Osteoblast (primary cell): ENCODE measurements at places on chromosomes 1 and 21. TPM values are rescaled to one million over a fixed set of nuclear protein-coding genes. Genes with fewer than 3 reads are reported as not detected.

DNA sequence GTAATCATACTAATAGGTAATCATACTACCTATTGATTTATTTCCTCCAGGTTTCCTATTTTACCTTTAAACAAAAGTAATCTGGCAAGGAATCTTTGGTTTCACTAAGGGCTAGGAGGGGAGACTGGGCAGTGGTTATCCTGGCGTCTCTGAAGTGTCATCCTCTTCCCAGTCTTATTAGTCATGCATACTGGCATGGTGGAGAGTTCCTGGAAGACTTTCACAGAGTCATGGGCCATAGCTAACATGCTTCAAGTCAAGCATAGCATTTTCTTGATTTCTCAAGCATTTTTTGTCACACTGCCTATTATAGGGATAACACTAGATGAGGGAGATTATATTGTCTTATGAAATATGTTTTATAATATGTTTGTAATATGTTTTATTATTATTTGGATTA, 64.0 kb upstream of the ASB17 start:
- DNase-seq: peak; percentile 43

DNA sequence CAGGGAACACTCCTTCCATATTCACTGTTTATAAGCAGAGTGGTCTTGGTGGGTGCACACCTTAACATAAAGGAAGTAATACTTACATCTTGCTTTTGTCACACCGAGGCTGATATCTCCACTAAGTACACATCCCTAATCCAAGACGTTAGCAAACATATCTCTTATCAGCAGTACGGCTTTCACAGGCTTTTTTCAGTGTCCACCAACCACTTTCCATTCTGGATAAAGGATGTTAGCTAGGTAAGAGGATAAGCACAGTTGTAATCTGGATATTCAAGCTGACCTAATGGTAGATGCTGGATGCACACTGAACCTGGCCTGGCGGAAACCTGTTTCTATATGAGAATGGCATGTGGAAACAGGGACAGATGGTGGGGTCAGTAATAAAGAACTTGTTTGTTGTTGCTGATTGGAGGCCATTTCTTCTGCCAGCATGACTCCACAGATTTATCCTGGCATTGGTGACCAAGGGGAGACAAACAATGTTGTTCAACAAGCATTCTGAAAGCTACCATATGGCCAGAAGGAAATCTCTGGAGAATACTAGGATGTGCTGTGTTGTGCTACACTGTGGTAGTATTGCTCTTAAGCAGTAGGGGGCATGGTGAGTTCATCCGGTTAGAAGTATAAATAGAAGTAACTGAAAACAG, 416.4 kb downstream of the PTBP2 start:
- DNase-seq: peak; percentile 65

DNA sequence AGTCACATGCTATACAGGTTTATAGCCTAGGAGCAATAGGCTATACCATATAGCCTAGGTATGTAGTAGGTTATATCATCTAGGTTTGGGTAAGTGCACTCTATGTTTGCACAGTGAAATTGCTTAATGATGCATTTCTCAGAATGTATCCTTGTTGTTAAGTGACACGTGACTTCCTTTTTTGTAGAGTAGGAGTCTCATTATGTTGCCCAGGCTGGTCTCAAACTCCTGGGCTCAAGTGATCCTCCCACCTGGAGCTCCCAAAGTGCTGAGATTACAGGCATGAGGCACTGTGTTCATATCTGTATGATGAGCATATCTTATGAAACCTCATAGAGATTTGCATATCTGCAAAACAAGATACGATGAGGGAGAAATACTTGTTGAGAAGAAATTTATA, 13.8 kb upstream of the ABCB10 start:
- DNase-seq: no peak

GRCh38 chr1:75127916-75128717, 6.1 kb upstream of the LHX8 start:
- peak; percentile 68 for DNase-seq

DNA sequence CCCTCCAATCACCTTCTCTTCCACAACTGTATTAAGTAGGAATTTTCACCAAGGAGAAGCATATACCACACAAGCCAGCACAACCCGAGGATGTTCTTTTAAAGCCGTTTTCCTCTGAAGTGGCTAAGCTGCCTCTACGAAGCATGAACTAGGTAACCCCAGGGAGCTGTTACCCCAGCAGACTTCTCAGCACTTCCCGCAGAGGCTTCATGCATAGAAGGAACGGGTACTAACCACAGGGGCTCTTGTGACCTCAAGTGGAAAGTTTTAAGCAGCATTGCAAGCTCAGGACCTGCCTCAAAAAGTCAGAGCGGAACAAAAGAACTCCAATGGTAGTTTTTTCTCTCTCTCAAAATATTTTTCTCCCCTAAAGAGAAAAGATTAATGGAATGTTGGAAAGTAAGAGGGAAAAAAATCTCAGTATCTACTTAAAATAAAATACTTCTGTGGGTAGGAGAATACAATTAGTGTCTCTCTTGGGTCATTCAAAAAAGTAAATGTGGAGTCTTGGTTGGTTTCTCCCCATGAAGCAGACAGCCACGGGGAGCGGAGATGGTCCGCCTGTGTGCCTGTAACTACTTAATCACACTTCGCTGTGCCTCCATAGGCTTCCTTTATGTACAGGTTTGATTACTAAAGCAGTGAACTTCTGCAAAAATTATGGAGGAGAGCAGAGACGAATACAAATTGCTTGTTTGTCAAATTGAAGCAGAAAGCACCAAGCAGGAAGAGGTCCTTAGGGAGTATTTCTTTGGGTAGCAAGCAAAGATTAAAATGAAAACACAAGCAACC, 40.9 kb downstream of the STX6 start:
- DNase-seq: no peak

DNA sequence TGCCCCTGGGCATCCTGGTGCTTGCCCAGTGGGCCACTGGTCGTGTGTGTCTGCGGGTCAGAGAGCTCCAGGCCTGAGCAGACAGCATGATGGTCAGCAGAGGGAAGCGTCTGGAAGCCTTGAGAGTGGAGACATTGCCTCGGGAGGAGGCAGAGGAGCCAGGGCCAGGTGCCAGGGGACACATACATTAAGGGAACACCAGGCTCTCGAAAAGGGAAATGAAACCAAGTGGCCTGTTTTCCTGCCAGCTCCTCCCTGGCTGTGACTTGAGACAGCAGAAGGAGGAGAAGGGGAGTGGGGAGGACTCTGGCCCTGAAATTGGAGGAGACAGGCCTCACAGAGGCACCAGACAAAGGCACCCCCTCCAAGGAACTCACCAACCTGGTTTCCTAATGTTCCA, 62.4 kb upstream of the LRP8 start:
- no peak for DNase-seq

GRCh38 chr1:77950873-77951272, 28.0 kb downstream of the FUBP1 start:
- no peak for DNase-seq

- DNase-seq: no peak
Measured at GRCh38 chr1:156586892-156587477, 4.6 kb upstream of the NAXE start.

Gene AADACL4
- total RNA-seq: not detected in 2 replicates

DNA sequence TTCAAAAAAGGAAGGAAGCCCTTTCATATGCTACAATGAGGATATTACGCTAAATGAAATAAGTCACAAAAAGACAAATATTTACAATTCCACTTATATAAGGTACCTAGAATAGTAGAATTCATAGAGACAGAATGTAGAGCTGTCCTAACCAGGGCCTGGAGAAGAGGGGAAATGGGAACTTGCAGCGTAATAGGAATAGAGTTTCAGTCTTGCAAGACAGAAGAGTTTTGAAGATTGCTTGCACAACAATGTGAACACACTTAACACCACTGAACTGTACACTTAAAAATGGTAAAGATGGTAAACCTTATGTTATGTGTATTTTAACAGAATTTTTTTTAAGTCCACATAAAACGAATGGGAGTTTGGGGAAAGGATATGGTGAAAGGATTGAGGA, 2.9 kb downstream of the CD1B start:
- DNase-seq: no peak

Gene NPPA
- not detected in 2 replicates for total RNA-seq

GRCh38 chr1:52346653-52347052, 19.4 kb downstream of the CC2D1B start:
- no peak for DNase-seq

- peak; percentile 30 for DNase-seq
Measured at GRCh38 chr1:53629101-53629691, 109.8 kb downstream of the GLIS1 start.

DNA sequence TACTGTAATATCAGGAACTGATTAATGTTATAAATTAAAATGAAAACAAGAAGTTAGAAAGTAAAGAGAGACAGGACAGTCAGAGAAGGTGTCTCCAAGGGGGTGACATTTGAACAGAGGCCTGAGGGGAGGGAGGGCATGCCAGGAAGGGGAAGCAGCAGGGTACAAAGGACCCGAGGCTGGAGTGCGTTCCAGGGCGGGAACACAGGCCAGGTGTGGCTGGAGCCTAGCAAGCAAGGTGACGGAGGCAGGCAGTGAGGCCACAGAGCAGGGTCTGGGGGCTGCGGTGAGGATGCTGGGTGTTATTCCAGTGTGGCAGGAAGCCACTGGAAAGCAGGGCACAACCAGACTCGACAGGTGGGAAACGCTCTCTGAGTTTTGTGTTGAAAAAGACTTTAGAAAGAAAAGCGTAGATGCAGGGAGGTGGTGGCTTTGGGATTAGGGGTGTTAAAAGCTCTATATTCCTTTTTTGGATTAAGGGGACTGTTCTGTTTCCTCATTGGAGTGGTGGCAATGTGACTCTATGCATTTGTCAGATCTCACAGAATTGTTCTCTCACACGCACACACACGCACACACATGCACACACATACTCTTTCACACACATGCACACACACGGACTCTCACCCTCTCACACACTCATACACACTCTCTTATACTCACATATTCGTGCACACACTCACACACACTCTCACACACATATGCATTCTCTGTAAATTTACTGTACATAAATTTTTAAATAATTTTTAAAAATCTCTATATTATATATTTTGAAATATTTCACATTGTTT, 124.5 kb downstream of the GLIS1 start:
- DNase-seq: peak; percentile 38

Gene CLCNKA
- not detected in 2 replicates for total RNA-seq

- no peak for DNase-seq
Measured at GRCh38 chr1:175881246-175881976, 138.0 kb upstream of the TNR start.

GRCh38 chr1:45906883-45907282, 103.5 kb downstream of the MAST2 start:
- DNase-seq: no peak

- DNase-seq: no peak
Measured at GRCh38 chr1:219537223-219537631, 75.7 kb downstream of the ZC3H11B start.

DNA sequence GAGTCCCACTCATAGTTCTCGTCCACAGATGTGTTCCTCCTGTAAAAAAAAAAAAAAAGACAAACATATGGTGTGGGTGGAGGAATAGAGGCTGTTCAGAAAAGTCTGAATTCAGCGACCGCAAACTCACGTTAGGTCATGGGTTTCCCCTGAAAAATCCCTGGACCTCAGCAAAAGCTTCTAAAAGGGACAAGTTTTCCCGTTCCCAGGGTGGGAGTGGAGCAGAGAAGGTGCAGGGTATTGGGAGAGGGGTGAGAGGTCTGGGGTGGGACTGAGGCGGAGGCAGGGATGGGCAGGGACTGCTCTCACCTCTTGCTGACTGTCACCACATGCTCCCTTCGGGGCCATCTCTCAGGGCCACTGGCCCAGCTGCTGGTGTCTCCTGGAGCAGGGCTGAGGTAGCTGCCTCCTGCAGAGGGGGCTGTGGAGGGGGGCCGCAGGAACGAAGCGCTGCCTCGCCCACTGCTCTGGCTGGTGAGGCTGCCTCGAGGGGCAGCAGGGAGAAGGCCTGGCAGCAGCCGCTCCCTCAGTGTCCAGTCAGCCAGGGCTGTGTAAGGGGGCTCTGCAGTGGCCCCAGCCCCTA, 2.6 kb upstream of the TAGLN2 start:
- peak; percentile 77 for DNase-seq

Gene TDRD5
- total RNA-seq: not detected in 2 replicates

DNA sequence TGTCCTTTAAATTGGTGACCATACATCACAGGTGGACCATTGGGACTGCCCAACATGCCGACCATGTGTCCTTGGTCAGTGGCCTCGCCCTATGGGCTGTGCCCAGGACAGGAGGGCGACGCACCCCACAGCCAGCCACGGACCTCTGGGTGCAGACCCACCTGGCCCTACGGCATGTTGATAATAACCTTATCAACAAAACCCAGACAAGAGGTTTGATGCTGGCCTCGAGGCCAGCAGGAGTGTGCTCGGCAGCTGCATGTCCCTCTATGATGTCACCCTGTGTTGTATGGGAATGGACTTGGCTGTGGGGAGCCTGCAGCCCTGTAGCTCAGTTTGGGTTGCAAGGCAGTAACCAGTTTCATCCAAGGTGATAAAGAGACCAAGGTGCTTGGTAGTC, 32.1 kb downstream of the SLC37A1 start:
- DNase-seq: no peak

- DNase-seq: no peak
Measured at GRCh38 chr21:25491267-25491666, 116.0 kb downstream of the MRPL39 start.

GRCh38 chr1:184019506-184019905, 18.0 kb downstream of the COLGALT2 start:
- no peak for DNase-seq
